HEK293T (cell line): ENCODE measurements at places on chromosomes 2 and 18.

DNA sequence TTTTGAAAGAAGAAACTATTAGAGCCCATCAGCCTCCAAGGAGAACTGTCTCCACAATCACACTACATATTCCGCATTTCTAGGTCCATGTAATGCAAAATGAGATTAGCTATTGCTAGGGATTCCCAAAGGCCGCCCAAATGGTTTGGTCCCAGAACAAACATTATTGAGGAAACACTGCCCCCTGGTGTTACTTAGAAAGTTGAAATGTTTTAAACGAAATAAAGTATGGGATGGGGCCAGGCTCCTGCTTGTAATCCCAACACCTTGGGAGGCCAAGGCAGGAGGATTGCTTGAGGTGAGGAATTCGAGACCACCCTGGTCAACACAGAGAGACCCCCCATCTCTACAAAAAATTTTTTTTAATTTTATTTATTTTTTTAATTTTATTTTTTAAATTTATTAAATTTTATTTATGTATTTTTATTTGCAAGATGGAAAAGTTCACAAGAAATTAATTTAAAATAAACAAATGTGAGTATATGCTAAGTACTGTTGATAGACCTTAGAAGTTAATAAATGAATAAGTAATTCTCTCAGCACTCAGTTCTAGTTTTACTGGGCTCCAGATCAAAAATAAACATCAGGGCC, 5.5 kb downstream of the NHEJ1 start:
- DNase-seq = peak; percentile 63

- no peak for DNase-seq
Measured at GRCh38 chr2:113166187-113166645, 7.6 kb upstream of the PSD4 start.

DNA sequence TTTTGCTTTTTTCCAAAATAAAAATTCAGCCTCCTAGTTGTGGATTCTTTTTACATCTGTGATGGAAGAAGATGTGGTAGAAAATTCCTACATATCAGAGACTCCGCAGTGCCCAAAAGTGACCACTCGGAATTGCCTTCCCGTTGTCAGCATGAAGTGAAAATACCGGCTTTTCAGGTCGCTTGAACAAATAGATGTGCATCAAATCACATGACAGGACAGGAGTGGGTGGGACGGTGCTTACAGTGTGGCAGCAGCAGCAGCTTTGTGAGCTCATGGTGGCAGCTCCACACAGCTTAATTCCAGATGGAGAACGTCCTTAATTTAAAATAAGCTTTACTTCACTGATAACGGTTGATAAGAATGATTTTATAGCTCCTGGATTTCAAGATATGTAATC, 20.3 kb downstream of the SALL3 start:
- DNase-seq = no peak

- DNase-seq = no peak
Measured at GRCh38 chr2:228180181-228181097, 1.0 kb downstream of the SPHKAP start.

GRCh38 chr2:232951891-232952290, 61.2 kb downstream of the NGEF start:
- no peak for DNase-seq

DNA sequence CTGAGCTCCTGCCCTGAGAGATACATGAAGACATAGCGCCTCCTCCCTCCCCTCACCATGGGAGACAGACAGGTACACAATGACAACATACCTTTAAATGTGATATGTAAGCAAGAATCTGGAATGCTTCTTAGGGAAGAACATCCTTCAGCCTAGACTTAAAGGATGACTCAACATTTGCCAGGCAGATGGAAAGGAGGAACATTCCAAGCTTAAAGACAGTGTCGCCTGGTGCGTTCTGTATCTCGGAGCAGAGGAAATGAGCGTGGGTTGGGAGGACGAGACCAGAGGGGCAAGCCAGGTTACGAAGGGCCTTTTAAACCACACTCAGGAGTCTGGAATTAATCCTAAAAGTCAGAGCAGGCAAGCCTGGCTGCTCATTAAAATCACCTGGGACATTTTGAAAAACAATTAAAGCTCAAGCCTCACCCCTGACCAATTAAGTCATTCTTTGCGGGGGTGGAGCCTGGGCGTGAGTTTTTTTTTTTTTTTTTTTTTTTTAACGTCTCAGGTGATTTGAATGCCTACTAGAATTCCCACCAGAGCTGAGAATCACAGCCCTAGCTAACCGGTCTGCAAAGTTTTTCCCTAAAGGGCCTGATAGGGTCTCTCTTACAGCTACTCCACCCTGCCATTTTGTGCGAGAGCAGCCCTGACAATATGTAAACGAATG, 131.2 kb upstream of the SEC11C start:
- DNase-seq = no peak

DNA sequence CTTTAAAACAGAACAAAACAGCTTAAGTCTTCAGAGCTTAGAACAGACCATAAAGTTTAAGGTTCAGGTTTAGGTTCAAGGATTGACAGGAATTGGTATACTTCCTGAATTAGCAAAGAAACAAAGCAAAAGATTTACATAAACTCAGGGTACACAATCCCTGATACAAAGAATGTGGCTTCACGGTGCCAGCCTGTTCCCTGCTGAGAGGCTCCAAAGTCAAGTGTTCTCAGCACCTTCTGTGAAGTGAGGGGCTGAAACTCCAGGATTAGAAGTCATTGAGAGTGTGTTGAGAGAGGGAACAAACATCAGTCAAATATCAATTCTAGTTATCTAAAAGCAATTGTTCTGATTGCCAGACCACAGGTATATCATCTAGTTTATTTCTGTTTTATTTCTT, 35.7 kb downstream of the DYNAP start:
- no peak for DNase-seq

DNA sequence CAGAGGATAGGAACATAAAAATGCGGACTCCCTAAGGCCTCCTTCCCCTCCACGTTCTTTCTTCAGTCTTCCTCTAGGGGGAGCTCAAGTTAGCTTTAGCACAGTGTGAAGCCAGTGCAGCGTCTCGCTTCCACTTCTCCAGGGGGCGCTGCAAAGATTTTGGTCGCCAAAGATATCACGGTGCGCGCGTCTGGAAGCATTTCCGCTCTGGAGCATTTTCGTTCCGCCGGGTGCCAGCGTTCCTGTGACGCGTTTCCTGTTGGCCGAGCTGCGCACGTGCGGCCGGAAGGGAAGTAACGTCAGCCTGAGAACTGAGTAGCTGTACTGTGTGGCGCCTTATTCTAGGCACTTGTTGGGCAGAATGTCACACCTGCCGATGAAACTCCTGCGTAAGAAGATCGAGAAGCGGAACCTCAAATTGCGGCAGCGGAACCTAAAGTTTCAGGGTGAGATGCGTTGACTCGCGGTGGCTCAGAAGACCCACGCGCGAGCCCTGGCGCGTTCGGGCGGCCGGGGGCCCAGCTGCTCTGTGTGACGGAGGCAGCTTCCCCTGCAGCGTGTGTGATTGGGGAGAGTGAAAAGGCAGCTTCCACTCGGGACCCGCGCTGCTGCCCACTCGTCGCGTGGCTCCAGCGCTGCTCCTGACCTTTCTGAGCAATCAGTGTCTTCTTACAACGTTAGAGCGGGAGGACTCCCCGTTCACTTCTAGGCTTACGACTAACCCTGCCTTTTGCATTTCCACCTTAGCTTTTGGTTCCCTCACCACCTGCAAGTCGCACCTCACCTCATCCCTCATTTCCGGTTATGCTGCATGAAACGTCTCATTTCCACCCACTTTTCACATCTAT, at the start of gene DDX18:
Gene DDX18, plus strand, starts transcription at position 275 of the 848 bp plus-strand sequence. Its CDS starts 87 bp downstream, at position 362.
- DNase-seq = peak; percentile 87

DNA sequence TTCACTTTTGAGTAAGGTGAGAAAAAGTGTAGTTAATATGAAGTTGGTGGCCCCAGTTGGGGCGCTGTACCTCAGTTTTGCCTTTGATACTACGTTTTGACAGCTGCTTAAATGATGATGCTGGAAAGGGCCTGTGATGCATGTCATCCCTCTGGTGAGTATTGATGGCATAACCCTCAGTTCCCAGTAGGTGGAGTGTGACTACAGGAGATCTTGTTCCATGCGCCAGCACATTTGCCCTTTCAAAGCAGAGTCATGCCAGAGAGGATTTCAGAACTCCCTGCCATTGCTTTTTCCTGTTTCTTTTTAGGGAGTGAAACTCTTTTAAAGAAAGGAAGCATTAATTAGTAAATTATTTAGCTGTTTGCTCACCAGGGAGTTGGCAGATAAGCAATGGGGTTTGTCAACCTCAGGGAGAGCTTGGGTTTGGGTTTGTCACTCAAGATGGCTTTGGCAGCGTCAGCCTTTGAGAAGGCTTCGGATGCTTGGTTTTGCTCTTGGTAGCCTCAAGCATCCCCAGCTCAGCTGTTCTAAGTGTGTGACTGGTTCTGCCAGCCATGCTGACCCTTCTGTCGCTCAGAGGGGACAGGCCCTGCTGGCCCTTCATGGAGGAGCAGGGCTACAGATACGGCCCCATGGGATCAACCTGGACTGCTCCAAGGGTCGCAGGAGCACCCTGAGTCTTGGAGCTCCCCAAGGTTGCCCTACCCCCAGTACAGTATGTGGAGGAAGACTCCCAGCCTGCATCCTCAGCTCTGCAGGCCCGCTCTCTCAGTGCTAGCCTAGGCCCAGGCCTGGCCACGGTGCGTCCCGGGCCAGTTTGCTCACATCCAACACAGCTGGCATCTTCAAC, 29.1 kb downstream of the ARMC9 start:
- peak; percentile 84 for DNase-seq
